Muscle of leg (tissue), 16 donors: ENCODE measurements at places on chromosomes 7 and 10.

DNA sequence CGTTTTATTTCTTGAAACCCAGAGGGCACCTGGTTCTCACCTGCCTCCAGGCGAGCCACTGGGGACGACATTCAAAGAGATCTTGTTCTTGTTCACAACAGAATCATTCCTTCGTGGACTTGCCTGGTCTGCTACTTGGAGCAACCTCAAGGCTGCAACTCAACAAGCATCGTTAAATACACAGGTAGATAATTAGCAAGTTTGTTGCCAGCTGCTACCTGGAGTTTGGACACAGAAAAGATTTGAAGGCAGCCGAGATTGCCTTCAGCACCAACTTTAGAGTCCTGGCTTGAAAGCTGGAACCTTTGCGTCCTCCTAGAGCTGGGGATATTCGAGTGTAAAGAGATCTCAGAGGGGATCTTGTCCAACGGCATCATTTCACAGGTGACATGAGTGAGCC, 89.6 kb upstream of the C7orf33 start:
- no peak for DNase-seq

- DNase-seq = no peak
Measured at GRCh38 chr10:114402233-114402632, 2.1 kb downstream of the AFAP1L2 start.

DNA sequence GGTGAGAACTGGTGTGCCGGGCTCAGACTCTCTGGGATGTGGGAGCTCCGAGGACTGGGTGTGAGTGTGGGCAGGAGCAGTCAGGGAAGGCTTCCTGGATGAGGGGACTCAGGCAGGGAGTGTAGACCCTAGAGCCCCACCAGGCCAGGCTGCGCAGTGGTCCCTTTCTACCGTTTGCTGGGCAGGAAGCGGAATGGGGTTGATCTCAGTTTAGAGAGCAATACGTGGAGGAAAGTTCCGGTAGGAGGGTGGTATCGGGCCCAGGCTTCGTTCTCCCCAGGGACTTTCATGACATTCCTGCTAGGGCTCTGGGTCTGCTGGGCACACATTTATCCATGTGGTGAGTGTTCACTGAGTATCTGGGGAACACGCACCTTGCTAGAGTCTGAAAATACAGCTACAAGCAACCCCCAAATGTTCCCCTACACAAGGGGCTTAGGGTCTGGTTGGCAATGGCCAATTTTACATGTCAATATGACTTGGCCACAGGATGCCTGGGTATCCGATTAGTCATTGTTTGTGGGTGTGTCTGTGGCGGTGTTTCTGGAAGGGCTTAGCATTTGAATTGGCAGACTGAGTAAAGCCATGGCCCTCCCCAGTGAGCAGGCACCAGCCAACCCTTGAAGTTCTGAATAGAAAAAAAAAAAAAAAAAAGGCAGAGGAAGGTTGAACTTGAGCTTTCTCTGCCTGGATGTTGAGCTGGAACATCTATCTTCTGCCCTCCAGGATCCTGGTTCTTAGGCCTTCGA, 20.8 kb downstream of the GHRHR start:
- DNase-seq = no peak

GRCh38 chr10:62665771-62666170, 138.7 kb upstream of the ADO start:
- DNase-seq = no peak

- DNase-seq = peak; percentile 65
Measured at GRCh38 chr7:28980451-28981160, 22.5 kb upstream of the TRIL start.

DNA sequence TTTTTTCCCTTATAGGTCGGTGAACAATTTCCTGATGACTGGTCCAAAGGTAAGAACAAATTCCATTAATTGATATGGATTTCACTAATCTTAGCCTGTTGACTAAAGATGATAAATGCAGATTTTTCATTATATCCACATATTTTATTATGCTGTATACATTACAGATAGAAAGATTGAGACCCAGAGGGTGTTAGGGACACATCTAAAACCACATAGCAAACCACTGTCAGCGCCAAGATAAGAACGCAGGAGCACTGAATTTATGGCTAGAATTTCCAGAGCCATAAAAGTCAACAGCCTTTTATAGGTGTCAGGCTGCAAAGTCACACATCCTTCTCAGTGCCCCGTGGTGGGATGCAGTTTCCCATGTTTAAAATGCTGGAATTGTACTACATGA, 16.2 kb downstream of the WNT8B start:
- DNase-seq = no peak

DNA sequence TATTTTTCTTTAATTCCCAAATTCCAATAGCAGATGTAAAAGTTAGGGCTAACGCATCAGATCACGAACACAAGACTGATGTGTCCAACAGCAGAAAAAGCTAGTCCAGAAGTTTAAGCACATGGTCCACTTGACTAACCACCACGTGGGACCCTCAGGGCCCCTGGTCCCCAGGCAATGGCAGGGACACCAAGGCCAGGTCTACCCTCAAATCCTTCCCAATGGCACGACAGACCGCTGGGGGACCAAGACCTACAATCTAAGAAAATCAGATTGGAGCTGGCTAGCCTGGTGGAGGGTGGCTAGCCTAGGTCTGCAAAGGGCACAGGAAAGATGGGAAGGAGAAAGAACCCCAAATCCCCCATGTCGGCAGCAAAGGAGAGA, 1.5 kb downstream of the GIGYF1 start:
- no peak for DNase-seq

- DNase-seq = no peak
Measured at GRCh38 chr10:80447436-80448190, 6.5 kb upstream of the TSPAN14 start.

DNA sequence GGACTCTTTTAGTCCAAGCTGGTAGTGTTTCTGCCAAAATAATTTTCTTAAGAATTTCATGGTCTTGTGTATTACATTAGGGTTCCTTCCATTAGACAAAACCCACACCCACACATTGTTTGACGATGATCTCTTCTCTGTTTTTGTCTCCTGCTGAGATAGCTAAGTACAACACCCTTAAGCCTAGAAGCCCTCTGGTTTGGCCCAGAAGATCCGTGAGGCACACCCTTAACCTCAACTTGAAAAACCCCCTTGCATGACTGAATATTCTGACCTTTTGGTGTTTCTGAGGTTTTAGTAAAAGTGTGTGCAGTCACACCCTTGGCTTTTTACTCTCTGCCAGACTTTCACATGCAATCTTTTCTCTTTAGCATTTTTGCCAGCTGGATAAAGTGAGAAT, 29.3 kb upstream of the ERCC6 start:
- no peak for DNase-seq

DNA sequence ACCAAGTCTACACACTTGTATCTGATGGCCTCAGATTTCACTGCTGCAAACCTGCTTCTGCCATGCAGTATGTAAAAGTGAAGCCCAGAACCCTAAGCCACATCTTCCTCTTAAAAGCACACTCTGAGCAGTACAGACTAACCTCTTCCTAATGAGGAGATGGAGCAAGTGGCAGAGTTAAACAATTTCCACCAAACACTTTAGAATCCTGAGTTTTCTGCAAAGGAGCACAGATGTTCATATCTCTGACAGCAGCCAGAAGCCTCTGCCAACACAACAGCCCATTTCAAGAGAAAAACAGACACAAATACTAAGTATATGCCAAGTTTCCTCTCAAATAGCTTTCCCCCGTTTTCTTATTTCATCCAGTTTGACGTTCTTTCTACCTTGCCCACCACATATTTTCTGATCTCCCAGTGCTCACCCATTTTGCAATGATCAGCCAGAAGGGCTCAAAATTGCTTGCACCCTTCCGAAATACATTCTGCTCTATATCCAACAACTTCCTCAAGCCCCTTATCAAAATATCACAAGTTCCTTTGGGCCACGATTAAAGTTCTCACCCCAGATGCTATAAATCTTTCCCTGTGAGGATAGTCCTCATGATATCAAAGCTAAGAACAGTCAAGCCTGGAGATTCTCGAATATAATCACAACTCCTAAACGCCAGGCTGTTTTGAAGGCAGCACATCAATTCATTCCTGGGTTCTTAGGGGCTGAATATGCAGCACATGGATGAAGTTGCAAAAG, 27.5 kb downstream of the ELMO1 start:
- peak; percentile 89 for DNase-seq
